Midbrain (tissue), 1 donor: ENCODE measurements at places on chromosomes 3 and 15.
A peak's percentile ranks its signal among the peaks of the same experiment; 100 is the strongest.

- no peak for DNase-seq
Measured at GRCh38 chr3:175383371-175383770, 524.2 kb downstream of the NAALADL2 start.

DNA sequence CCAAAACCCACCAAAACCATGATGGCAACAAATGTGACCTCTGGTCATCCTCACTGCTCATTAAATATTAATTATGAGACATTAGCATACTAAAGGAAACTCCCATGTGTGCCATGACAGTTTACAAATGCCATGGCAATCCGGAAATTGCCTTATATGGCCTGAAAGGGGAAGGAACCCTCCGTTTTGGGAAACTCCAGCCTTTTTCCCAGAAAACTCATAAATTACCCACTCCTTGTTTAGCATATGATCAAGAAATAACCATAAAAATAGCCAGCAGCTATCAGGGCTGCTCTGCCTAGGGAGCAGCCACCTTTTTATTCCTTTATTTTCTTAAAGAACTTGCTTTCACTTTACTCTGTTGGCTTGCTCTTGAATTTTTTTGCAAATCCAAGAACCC, 992.7 kb downstream of the NTRK3 start:
- no peak for DNase-seq

DNA sequence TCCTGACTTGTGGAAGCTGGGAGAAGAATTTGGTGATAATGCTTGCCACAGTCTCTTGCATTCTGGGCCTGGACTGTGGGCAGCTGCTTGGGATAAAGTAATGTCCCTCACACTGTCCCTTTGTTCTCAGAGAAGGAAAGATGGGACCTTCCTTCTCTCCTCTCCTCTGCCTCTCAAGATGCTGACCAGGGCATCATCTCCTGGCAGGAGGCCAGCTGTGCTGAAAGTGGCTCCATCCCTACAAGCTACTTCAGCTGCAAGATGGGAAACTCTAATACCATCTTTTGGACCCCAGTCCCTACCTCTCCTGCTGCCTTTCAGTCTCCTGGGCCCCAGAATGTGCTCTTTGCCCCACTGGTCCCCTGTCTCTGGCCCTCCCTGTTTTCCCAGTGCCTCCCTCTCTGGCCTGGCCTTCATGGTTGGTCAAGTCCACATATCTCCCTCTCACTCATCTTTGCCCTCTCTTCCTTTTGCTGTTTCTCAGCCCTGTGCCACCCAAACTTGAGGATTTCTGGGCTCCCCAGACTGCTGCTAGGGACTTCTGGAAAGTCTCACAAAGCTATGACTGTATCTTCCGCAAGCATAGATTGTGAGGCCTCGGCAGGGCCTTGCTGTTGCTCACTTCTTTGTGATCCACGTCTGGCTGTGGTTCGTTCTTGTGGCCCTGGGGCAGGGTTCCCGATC, 7.1 kb upstream of the SLC6A20 start:
- DNase-seq = no peak

DNA sequence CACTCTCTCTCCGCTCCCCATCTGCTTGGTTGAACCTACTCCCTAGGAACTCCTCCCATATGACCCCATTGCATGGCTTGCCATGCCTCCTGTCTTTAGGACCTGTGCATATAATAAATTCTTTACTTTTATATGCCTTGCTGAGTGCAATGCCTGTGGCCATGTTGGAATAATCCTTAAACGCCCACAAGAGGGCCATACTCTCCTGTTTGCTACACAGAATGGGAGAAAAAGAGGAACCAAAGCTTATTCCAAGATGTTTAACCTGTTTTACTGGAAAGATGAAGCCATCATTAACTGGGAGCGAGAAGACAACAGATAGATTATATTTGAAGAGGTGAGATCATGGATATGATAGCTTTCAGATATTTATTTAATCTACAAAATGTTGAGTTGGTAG, 1097.8 kb downstream of the NAALADL2 start:
- DNase-seq = peak; percentile 1

- peak; percentile 73 for DNase-seq
Measured at GRCh38 chr3:42831321-42831713, 22.1 kb downstream of the ACKR2 start.

- DNase-seq = no peak
Measured at GRCh38 chr3:54376939-54377578, 254.7 kb downstream of the CACNA2D3 start.

- DNase-seq = no peak
Measured at GRCh38 chr3:119989981-119990655, 104.1 kb downstream of the GSK3B start.

DNA sequence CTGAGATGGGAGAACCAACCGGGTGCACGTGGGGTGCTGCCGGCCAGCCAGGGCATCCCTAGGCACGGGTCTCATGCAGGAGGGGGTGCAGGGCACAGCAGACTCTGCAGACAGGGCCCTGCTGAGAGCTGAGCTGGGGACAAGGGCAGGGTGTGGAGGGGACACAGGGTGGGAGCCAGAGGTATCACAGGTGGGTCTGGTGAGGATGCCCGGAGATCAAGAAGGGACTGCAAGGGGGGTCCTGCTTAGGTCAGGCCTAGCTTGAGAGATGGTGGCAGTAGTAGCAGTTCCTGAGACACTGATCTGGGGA, 39.5 kb upstream of the PRR23E start:
- no peak for DNase-seq

- no peak for DNase-seq
Measured at GRCh38 chr3:50913260-50913659, 238.5 kb downstream of the DOCK3 start.

DNA sequence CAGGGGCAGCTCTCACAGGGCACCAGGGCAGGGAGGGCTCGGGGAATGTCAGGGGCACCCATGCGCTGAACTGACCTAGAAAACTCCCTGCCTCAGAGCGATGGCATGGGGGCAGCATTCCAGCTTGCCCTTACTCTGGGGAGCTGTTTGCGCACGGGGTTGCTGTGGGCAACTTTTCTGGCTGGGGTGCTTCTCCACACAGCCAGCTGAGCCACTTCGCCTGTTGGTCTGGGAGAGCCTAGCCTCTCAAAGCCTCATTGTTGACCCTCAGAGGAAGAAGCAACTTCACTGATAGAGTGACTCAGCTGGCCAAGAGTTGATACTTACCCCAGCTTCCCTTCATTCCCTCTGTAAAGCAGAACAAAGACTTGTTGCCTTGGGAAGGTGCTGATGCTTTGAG, 42.6 kb upstream of the MRPS22 start:
- no peak for DNase-seq

DNA sequence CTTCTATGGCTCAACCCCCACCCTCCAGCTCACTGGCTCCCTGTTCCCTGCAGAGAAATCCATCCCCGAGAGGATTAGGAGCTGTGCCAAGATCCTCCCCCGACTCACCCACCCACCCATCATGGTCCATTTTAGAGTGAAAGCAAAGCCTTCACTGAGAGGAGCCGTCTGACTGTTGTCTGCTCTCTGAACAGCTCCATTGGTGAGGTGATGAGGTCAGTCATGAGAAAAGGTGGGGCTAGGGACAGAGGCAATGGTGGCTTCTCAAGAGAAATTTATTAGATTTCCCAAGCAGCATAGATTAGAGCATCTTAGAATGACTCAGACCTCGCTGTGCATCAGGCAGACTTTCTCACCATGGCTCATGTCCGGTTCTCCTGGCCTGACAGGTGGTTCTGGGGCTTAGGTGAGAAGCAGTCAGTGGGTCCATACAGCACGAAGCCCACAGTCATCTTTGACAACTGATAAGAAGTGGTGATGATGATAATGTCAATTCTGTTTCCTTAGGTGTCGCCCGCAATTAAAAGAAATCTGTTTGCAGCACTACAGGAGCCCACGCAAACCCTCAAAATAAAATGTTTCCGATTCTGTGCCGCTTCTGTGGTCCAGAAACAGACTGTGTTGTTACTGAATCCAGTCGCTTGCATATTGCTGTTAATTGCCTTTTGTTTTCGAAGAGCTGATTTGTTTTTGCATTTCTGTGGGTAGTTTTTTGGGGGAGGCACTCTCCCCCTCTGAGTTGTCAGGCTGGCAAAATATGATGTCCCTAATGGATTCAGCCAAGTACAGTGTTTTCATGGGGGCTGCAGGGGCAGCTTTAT, 24.8 kb upstream of the RHO start:
- DNase-seq = no peak

GRCh38 chr15:84881520-84881830, 3.0 kb upstream of the SLC28A1 start:
- no peak for DNase-seq

DNA sequence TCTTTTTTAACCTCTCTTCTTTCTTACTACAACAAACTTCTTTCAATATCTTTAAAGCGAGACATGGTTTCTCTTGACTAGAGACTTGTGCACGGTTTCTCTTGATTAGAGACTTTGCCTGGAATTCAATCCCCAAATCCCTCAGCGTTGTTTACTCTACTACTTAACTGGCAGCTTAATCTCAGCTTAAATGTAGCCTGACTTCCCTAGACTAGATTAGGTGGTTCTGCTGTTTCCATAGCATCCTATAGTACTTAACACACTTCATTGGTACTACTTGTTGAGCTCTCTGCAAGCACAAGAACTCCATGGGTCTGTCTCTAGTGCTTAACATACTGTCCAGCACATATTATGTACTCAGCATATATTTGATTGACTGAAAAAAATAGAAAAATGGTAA, 168.2 kb upstream of the GPR149 start:
- DNase-seq = no peak

DNA sequence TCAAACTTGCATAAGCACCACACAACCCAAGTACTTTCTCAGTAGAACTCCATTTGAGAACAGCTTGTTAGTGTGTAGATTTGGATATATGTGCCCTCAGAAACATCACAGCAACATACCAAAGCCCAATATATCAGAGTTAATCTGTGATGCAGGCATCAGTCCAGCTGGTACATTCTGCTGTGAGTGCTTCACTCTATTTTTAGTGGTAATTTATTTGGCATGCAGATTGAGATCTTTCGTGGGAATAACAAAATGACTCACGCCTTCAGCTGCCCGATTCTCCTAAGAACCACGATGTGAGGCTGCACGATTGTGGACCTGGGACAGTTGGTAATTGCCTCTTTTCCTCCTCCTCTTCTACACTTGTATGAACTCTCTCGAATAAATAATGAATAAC, 730.7 kb downstream of the SQOR start:
- no peak for DNase-seq

GRCh38 chr3:116391296-116392201, 53.7 kb downstream of the LSAMP start:
- no peak for DNase-seq

- peak; percentile 18 for DNase-seq
Measured at GRCh38 chr3:142209655-142210054, 15.7 kb downstream of the GK5 start.

DNA sequence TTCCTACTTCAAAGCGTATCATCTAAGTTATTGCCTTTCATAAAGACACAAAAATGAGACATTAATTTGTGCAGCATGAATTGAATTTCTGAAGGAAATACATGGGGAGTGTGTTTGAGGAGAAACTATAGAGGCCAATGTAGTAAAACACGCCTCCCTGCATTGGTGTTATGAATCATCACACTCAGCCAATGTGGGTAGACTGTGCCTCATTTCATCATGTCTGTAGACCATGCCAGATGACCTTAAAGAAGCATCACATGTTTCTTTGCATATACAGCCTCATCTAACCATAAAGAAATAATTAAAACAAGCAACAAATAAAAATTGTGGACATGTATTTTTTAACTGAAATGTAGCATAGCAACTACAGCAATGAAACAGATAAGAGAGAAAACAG, 486.0 kb upstream of the ADAMTS9 start:
- DNase-seq = no peak

DNA sequence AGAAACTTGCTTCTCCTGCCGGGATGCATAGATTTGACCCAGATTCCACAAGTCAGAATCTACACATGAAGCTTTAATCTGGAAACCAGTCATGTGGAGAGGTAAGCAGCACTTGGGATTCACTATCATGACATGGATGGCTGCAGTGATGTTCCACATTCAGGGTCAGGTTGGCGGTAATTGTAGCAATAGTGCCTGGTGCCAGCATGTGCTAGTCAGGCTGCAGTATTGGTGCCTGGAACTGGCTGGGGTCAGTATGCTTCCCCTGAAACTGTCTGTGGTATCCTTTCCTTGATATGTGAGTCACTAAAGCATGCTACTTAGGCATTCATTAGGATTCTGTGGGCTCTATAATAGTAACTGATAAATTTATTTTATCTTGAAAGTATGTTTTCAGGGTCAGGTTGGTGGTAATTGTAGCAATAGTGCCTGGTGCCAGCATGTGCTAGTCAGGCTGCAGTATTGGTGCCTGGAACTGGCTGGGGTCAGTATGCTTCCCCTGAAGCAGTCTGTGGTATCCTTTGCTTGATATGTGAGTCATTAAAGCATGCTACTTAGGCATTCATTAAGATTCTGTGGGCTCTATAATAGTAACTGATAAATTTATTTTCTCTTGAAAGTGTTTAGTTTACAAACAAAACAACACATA, 1439.2 kb downstream of the ZPLD1 start:
- no peak for DNase-seq

DNA sequence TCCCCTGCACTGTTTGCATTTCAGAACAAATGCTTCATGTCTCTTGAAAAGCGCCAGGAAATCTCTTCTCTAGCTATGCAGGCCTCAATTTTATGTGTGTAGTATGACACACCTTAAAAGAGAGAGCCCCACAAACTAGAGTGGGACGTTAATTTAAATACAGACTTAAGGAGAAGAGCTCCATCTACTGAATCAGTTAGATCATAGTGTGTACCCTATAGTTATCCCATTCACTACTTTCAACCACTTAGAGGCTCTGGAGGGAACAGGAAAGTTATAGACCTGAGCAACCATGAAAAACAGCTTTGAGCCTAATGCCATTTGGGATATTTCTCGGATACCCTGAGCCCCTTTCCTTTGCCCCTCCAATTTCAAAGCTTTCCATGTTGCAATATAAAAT, 153.7 kb downstream of the TIGIT start:
- DNase-seq = peak; percentile 44

DNA sequence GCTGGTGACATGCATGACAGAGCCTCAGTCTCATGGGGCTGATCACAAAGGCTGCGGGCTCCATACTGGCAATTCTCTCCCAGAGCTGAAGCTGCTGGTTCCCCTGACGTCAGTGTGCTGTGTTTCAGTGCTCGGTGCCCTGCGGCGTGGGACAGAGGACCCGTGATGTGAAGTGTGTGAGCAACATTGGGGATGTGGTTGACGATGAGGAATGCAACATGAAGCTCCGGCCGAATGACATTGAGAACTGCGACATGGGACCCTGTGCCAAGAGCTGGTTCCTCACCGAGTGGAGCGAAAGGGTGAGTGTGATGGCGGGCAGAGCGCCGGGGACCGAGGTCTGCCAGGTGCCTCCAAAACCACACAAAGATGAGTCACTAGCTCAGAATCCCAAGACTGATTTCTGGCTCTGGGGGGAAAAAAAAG, 62.0 kb upstream of the NR2E3 start:
- no peak for DNase-seq

- DNase-seq = no peak
Measured at GRCh38 chr3:125512135-125512920, 7.7 kb downstream of the SNX4 start.
